ENCODE measurements at places on chromosomes 2 and 18. TPM values are rescaled to one million over a fixed set of nuclear protein-coding genes. Genes with fewer than 3 reads are reported as not detected.

The CHST9 gene
- not detected for total RNA-seq

The MYO7B gene
- total RNA-seq, result not detected

The CD8A gene
- total RNA-seq, result 0.28 TPM

The CLIP4 gene
- 107 TPM for total RNA-seq

The NEURL3 gene
- total RNA-seq, result 0.48 TPM

The FBLN7 gene
- total RNA-seq, result 0.70 TPM
